ENCODE measurements at places on chromosomes 4 and X.

DNA sequence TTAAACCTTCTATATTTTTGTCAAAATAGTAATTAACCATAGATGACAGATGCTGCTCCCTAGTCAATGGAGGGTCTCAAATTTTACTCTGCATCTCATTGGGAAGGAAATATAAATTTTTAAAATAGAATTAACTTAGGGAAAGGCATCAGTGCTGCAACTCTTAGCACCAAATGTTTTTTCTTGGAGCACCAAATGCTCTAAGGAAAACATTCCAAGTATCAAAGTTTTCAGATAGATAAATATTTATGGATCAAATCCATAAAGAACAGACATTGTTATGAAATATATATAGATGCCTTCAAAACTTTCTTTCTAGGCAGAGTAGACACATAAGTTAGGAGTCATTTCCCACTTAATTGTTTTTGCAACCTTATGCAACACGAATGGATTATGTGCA is 168.7 kb downstream of the ANTXR2 start:
- no peak for DNase-seq

DNA sequence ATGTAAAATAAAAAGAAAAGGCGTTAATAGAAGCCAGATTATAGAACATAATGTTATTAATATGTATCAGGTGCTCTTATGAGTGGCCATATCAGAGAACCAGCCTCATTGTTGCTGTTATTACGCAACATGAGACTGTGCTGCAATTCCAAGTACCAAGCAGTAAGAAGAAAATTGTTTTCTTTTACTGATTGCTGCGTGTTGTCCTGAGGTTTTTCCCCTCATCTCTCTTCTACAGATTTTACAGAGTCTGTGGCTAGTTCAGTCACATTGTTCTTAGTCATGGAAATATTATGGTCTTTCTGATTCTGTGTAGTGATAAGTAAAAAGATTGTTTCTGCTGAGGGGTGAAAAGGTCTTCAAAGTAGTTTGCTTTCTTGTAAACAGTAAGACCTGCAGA is 55.9 kb downstream of the NPNT start:
- DNase-seq: no peak

GRCh38 chr4:142824368-142824767 is 21.7 kb downstream of the INPP4B start:
- no peak for DNase-seq

DNA sequence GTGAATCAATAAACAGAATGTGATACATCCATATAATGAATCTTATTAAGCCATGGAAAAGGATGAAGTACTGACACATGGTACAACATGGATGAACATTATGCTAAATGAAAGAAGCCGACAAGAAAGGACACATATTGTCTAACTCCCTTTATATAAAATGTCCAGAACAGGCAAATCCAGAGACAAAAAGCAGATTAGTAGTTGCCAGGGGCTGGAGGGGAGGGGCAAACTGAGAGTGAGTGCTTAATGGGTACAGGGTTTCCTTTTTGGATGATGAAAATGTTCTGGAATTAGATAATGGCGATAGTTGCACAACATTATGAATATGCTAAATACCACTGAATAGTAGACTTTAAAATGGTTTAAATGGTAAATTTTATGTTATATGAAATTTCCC is 17.4 kb downstream of the ADGRG4 start:
- DNase-seq: no peak

DNA sequence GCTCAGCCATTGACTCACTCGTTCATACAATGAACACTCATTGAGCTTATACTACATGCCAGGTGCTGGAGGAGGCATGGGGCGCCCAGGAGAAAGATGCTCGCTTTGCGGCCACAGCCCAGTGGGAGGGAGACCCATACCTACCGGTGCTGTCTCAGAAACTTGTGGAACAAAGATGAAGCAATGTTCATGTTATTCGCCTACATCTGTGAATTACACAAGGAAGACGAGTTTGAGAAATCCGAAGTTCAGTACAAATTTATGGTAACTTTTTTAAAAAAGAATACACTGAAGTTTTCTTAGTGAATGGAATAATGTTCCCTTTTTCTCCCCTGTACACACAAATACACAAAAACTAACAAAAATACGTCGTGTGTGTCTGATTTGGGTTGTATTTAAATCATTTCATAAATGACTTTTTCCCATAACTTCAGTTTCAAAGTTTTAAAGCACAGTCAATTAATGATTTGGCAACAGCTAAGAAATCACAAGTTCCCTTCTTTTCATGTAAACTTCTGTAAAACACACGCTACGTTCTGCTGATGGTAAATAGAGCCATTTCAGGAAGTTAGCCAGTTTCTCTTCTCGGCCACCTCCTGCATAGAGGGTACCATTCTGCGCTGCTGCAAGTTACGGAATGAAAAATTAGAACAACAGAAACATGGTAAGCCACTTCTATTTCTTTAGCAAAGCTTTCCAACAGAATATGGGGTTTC is at the start of gene TLR8:
TLR8 (plus strand) TSS at position 575 of the 716 bp plus-strand sequence; CDS start at position 662, 87 bp downstream.
- no peak for DNase-seq

DNA sequence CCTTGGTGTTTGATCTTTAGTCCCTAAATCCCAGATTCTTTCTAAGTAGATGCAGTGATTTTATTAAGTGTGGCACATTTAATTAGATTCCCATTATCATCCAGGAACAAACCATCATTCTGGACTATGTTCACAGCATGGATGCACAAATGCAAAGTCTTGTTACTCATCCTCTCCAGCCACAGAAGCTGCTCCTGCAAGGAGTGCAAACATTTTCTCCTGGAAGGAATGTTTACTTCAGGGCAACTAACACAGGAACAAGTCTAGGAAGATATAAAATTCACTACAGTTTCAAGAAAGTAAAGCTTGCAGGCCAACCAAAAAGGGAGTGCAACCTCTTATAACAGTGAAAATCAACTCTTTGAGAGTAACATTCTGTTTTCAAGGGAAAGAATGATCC is 106.0 kb downstream of the IQCM start:
- DNase-seq: no peak

DNA sequence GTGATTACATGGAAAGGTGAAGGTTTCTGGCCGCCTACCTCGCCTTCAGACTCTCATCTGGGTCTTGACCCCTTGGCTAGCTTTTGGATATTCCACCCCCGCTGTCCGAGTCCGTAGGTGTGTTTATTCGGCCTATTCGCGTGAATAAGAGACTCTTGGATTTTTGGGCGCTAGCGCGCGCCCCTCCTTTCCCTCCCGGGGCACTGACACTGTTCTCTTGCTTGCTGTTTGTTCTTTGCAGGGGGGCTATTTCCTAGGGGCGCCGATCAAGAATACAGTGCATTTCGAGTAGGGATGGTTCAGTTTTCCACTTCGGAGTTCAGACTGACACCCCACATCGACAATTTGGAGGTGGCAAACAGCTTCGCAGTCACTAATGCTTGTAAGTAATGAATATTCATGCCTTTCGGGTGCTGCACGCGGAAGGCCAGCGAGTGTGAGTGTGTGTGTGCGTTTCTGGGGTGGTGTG is 932 bp downstream of the GRIA2 start:
- DNase-seq: no peak

- DNase-seq: no peak
Observed at GRCh38 chrX:25158635-25159034, 142.9 kb upstream of the ARX start.

DNA sequence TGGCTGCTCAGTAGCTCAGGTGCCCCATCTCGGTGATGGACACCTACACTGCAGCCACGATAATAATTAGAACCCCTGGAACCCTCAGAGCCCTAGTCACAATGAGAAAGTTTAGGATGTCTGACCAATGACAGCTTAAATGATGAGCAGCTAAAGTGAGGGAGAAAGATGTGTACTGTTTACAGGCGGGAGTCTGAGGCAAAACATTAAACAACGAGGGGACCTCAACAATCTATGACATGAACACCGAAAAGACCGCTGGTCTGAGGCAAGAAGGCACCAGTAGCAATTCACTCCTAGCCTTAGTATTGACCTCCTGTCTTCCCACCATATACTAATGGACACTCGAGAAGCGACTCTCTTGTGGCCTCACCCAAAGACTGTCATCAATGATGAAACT is 369.5 kb upstream of the SMIM31 start:
- no peak for DNase-seq

DNA sequence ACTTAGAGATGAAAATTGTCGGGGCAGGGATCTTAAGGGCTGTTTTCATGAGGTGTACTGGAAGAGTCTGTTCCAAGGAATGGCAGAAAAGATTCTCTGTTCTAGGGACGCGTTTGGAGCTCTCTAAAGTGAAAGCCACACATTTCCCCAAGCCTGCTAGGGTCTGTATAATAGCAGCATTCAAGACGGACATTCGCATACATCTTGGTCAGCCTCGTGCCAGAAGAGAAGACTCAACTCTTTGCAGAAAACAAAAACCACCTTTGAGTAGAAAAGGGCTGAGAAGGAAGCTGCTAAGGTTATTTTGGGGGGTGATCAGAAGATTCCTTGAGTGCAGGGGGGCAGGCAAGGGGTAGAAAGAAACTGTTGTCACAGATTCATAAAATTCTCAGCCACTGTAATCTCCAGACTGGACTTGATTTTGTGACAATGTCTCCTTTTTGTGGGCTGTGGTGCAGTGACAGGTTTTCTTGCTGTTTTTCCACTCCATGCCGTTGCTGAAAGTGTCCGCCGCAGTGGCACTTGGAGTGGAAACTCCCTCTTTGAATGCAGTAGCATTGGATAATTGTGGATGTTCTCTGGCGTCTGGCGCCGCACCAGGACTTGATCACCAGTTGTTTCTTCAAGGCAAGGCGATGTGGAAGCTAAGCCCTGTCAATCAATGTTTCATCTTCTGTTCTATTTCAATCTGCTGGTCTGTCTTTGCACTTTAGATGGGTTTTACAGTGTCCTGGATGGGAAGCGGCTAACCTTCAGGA is 2.9 kb downstream of the GYG2 start:
- no peak for DNase-seq

- no peak for DNase-seq
Observed at GRCh38 chr4:891747-892146, 40.4 kb downstream of the GAK start.

DNA sequence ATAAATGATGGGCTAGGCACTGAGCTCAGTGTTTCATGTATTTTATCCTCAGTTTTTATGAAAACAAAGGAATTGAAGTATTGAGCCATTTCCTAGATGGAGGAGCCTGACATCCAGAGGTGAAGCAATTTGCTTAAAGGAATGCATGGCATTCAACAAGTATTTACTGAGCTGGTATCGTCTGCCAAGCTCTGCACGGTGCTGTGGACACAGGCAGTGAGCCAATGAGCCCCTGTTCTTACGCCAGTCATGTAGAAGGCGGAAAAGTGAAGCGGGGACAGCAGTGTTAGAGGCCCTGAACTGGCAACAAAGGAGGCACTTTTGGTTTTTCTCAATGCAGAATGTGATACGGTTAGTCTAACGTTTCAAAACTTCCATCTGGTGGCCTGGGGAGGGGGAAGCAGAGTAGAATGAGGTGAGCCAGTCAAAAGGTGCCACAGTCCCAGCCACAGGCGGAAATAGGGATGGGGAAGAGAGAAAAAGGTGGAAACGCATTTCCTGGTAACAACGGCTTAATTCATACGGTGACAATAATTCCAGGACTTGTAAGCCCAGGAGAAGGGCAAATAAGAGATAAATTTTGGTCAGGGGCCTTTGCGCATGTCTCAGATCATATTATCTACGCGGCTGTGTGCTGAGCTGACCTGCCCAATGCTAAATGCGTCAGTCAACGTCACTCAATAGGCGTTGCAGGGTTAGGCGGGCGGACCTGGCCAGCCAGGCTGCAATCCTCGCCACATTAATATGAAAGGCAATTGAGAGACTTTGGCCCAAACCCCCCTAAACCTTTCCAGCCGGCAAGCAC is 133.9 kb downstream of the AFAP1 start:
- DNase-seq: no peak

DNA sequence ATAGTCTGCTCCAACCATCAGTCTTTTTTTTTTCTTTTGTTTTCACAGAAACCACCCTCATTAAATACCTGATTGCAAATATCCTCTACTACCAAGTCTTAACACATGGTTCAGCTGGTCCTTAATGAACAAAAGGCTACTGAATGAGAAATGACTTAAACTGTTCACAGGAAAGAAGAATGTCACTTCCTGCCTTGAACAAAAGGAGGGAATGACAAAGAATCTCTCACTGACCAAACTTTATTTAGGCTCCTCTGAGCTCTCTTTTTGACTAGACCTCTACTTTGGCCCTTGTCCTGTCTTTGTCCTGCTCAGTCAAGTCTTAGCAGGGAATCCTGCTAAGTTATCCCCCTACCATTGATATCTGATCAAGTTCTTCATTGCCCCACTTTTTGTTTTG is 31.8 kb upstream of the GJB1 start:
- no peak for DNase-seq

DNA sequence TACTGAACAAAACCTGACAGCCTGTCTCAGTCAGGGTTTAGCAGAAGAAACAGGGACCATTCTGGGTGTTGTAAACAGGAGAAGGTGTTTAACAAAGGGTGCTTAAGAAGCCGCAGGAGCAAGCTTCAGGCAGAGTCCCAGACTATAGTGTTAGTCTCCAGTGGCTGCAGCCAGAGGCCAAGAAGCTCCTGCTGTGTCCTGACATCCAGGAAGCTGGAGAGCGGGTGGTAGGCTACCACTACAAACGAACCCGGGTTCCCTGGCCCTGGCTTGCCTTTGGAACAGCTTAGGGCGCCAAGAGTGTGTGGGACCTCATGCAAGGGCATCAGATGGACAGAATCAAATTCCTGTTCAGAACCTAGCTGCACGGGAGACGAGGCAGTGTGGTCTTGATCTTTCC is 27.9 kb downstream of the TKTL1 start:
- no peak for DNase-seq

- no peak for DNase-seq
Observed at GRCh38 chr4:181166742-181167399, 1076.3 kb upstream of the TENM3 start.

DNA sequence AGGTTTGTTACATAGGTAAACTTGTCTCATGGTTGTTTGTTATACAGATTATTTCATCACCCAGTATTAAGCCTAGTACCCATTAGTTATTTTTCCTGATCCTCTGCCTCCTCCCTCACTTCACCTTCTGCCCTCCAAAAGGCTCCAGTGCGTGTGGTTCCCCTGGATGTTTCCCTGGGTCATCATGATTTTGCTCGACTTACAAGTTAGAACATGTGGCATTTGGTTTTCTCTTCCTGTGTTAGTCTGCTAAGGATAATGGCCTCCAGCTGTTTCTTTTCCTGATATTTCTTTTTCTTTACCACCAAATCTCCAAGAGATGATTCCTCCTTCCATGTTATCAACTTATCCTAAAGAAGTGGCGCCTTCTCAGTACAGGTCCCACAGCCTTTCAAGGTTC is 543.1 kb upstream of the ADGRL3 start:
- no peak for DNase-seq

DNA sequence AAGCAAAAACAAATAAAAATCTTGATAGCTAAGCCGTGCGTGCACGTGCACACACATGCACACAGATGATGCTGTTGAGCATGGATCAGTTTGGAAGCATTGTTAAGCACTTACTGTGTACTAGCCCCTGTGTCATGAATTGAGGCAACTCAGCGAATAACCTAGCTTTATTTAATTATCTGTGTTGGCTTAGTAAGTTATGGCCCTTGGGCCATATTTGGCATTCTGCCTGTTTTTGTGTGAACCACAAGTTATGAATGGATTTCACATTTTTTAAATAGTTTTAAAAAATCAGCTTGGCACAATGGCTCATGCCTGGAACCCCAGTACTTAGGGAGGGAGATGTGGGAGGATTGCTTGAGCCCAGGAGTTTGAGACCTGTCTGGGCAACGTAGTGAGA is 113.6 kb upstream of the CBLL2 start:
- DNase-seq: no peak

- DNase-seq: no peak
Observed at GRCh38 chr4:64713256-64713840, 304.1 kb upstream of the TECRL start.

All from activated CD4-positive, CD25-positive, alpha-beta regulatory T cell treated with anti-CD3 and anti-CD28 coated beads, Interleukin-2, amount 50 U/mL, for 72 hours (primary cell).